ENCODE measurements at places on chromosomes 4 and X. TPM values are rescaled to one million over a fixed set of nuclear protein-coding genes. Genes with fewer than 3 reads are reported as not detected.

GRCh38 chr4:136893573-136893972 is 638.7 kb downstream of the PCDH18 start:
- no peak for DNase-seq

GRCh38 chr4:80007745-80008149 is 65.3 kb downstream of the ANTXR2 start:
- DNase-seq = no peak

ITM2A gene
- 43.4 TPM for total RNA-seq

PCDH19 gene
- total RNA-seq = 2.1 TPM

ARMCX4 gene
- 13.9 TPM for total RNA-seq

DNA sequence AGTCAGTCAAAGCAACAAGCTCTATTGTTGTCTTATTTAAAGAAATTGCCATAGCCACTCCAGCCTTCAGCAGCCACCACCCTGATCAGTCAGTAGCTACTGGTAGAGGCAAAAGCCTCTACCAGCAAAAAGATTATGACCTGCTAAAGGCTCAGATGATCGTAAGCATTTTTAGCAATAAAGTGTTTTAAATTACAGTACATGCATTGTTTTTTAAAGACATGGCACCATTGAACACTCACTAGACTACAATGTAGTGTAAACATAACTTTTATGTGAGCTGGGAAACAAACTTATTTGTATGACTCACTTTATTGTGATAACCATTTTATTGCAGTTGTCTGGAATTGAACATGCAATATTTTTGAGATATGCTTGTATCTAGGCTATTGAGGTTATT is 32.3 kb upstream of the DYNLT3 start:
- DNase-seq = no peak

GRCh38 chr4:113633467-113633866 is 128.1 kb downstream of the CAMK2D start:
- no peak for DNase-seq

DNA sequence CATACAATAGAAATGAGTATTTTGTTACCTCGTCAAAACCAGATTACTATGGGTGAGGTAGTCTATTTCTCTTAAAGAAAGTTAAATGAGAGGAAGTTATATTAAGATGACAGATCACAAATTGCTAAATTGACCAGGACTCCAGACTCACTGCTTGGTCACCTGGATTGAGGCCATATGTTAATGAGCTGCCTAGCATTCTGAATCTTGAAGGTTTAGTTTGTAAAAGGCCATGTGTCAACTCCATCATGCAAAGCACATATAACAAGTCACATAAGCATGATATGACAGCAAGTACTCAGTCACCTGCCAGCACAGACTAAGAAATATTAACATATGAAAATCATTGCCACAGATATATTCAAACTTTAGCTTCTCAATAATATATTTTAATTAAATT is 72.6 kb downstream of the EPHA5 start:
- no peak for DNase-seq

PHF8 gene
- 29.6 TPM for total RNA-seq

GRCh38 chrX:129678614-129679195 is 23.9 kb upstream of the APLN start:
- DNase-seq = no peak

ZNF185 gene
- 10.9 TPM for total RNA-seq

GRCh38 chr4:110467400-110467799 is 8.6 kb upstream of the ENPEP start:
- no peak for DNase-seq

GRCh38 chr4:3655485-3655884 is 110.7 kb upstream of the ADRA2C start:
- DNase-seq = no peak

VCX gene
- total RNA-seq = 1.3 TPM

GRCh38 chr4:63169836-63170235 is 1239.4 kb downstream of the TECRL start:
- no peak for DNase-seq

DNA sequence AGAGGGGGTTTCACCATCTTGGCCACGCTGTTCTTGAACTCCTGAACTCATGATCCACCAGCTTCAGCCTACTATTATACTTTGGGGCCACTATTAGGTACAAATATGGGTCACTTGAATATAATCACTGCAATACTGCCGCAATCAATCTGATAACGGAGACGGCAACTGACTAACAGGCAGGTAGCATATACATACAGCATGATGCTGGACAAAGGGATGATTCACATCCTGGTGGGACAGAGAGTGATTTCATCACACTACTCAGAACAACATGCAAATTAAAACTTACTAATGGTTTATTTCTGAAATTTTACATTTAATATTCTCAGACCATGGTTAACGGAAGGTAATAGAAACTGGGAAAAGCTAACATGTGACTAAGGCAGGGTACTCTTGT is 10.9 kb downstream of the LRBA start:
- no peak for DNase-seq

GRCh38 chr4:47669946-47670345 is 167.9 kb downstream of the CORIN start:
- no peak for DNase-seq

RAB33A gene
- total RNA-seq = 3.0 TPM

SUV39H1 gene
- total RNA-seq = 14.2 TPM

MAGEB6B gene
- not detected for total RNA-seq

DNA sequence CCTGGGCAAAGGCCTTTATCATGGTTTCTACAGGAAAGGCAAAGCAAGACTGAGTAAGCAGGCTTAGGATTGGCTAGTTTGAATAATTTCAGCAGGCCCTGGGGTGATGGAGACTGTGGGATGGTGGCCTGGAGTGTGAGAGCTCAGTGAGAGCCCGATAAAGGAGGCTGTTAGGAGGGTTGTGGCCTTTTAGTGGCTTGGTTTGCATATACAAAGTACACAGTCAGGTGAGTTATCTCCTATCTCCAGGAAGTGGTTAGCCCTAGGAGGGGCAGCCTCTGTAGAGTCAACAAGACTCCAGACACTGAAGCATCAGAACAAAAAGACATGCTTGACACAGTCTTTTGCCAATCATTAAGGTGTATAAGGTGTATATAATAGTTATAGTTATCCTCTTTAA is 157.2 kb downstream of the CFAP299 start:
- DNase-seq = no peak

DNA sequence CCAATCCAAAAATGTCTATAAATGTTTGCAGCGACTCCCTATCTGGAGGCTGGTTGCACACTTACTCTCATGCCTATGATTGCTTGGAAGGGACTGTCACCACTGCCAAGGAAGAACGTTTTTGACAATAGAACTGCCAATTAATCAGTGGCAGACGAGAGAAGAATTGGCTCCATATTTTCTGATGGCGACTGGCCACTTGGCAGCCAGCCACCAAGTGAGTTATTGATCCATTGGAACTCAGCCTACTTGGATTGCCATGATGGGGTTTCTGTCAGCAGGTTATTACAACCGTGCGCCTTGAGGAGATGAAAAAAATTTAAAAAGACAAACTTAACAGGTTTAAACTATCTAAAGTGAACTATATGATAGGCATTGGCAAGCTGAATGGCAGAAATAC is 47.4 kb downstream of the LINC00632 start:
- no peak for DNase-seq

HS6ST2 gene
- total RNA-seq = 7.3 TPM

GRCh38 chr4:150145090-150145945 is 67.1 kb downstream of the DCLK2 start:
- DNase-seq = peak; percentile 24

- DNase-seq = no peak
Observed at GRCh38 chr4:110781944-110782343, 159.1 kb upstream of the PITX2 start.

ADH7 gene
- not detected for total RNA-seq

FHL1 gene
- total RNA-seq = 43.5 TPM

TGIF2LX gene
- total RNA-seq = not detected

DNA sequence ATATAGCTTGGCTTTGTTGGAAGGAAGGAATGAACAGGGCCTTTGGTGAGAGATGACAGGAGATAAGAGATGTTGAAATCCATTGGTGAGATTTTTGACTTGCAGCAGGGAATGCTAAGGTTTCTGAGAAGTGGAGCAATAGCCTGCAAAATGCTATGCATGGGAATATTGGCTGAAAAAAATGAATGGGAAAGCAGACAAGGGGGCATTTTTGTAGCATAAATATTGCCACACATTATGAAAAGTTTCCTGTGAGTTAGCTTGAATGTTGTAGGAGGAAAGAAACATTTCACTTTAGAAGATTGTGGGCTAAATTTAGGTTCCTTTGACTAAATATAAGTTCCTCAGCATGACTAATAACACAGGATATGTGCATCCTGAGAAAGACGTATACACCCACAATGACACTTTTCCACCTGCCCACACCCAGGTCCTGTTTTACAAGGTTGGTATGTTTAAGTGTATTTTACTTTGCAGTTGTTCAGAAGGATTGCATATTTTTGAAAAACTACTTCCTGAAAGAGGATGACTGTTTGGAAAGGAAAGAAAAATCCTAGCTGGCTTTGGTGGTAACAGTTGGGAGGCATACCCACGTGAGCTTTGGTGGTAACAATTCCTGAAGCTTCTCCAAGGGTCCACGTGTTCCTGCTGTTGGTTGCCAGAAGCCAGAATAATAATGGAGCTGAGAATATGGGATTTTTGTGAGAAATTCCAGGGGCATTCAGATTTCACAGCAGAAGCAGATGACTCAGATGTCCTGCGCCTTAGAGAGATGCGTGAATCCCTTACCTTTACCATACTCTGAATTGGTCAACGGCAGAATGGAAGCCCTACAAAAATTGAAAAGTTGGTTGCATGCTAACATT is 28.5 kb downstream of the PHEX start:
- DNase-seq = no peak

KIF4A gene
- total RNA-seq = 34.9 TPM

DNA sequence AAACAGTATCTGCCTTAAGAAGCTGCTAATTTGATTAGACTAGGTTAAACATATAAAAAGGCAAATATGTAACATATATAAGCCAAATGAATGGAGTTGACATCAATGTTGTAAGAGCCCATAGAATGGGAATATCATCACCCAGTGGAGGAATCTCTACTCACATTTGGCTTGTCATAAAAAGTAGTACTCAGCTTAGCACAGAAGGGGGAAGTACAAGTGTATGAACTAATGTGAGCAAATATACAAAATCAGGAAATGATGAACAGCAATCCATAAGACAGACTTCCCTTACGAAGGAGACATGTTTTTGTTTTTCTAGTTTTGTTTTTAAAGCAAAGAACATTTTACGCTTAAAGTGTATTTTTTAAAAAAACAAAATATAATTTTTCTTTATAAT is 74.9 kb downstream of the MAB21L2 start:
- no peak for DNase-seq

- no peak for DNase-seq
Observed at GRCh38 chr4:100469555-100469954, 48.3 kb downstream of the EMCN start.

GRCh38 chr4:26023203-26023972 is 109.4 kb downstream of the SMIM20 start:
- no peak for DNase-seq

- no peak for DNase-seq
Observed at GRCh38 chrX:334331-334891, 15.8 kb upstream of the GTPBP6 start.

DNA sequence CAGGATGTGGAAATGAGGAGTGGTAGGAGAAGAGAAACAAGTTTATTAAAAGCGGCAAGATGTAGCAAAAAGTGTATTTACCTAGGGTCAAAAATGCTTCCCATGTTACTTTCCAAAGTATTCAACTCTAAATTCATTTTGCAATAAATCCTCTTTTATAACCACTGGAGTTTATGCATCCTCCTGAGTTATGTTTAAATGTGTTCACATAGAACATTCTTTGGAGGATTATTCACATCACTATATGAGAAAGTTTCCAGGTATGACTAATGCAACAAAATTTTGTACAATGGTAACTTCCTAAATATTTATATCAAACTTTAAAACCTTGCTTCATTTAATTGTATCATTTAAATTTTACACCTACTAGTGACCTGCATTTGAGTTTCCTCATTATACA is 870.6 kb upstream of the SLIT2 start:
- no peak for DNase-seq

- no peak for DNase-seq
Observed at GRCh38 chr4:15148199-15148598, 145.9 kb downstream of the CPEB2 start.
